ENCODE measurements at places on chromosomes 4 and X. TPM values are rescaled to one million over a fixed set of nuclear protein-coding genes. Genes with fewer than 3 reads are reported as not detected.

DNA sequence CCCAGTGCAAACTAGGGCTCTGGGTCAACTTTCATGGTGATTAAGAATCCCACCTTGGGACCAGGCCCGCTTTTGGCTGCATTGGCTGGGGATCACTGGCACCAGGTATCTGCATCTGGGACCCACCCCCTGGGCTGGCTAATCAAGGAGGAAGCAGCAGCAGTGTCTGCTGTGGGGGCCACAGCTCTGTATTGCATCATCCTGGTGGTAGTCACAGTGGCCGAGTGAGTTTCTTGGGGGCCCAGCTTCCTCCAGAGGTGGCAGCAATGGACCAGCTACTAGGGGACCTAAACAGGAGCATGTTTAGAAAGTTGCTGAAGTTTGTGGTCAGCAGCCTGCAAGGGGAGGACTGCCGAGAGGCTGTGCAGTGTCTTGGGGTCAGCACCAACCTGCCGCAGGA lies 15.7 kb downstream of the LNX1 start:
- H3K27ac ChIP-seq = no peak overlapping the region
- peaks cover 2% of the 10 kb centered on the region for H3K27me3 ChIP-seq

- H3K36me3 ChIP-seq = no peaks in the 10 kb centered on the region
- peak overlapping the region; percentile 10 for H3K27ac ChIP-seq
- no peaks in the 10 kb centered on the region for H3K4me1 ChIP-seq
- DNase-seq = no peak
- H3K4me3 ChIP-seq = no peak overlapping the region
Observed at GRCh38 chrX:49809891-49810632, 19.0 kb upstream of the PAGE4 start.

- H3K36me3 ChIP-seq = no peaks in the 10 kb centered on the region
- DNase-seq = no peak
- H3K27ac ChIP-seq = no peak overlapping the region
- no peaks in the 10 kb centered on the region for H3K27me3 ChIP-seq
- H3K4me3 ChIP-seq = no peak overlapping the region
- H3K4me1 ChIP-seq = no peaks in the 10 kb centered on the region
Observed at GRCh38 chrX:32183066-32183465, 1028.3 kb downstream of the DMD start.

Gene MAGEA10
- total RNA-seq = not detected

Gene BMP3
- not detected for total RNA-seq

Gene ARMCX4
- total RNA-seq = 3.1 TPM

DNA sequence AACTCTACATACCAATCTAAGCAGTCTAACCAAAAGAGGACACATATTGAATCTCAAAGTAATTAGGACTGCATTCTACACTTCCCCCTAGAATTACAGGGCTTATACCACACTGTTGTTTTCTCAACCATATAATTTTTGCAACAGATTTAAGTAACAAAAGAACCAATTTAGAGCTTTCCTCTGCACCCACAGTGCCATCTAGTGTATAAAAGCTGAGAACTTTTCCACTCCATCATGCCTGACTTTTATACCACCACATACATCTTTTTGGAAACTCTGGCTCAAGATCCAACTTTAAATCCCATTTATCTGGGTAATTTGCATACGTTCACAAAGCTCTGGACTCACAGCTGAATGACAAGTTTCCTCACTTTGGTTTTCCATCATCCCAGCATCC lies 99.5 kb downstream of the EFHC2 start:
- no peak overlapping the region for H3K27ac ChIP-seq
- H3K27me3 ChIP-seq = no peaks in the 10 kb centered on the region
- H3K4me1 ChIP-seq = peaks cover 11% of the 10 kb centered on the region

Gene CSAG3
- total RNA-seq = 1.1 TPM

DNA sequence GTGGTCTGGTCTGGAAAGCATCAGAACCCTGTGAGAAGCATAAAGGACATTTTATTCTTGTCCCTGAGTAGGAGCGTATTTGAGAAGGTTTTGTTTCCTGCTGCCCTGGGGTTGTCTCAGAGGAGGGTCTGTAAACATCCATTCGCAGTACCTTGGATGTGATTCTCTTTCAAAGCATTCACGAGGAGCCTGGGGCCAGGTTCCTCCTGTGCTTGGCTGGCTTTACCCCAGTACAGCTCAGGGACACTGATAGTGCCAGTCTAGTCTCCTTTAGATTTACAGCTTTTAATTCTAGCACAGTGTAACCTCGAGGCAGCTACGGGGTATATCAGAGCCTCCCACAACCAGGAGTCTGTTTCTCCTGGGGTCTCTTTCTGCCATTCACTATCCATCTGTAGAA lies 2.7 kb downstream of the CLRN2 start:
- H3K4me3 ChIP-seq = no peak overlapping the region
- H3K27me3 ChIP-seq = peaks cover 25% of the 10 kb centered on the region
- DNase-seq = no peak
- H3K4me1 ChIP-seq = peaks cover 2% of the 10 kb centered on the region

Gene PARM1
- total RNA-seq = not detected

- peaks cover 6% of the 10 kb centered on the region for H3K27me3 ChIP-seq
- no peaks in the 10 kb centered on the region for H3K4me1 ChIP-seq
- H3K36me3 ChIP-seq = no peaks in the 10 kb centered on the region
- H3K4me3 ChIP-seq = no peak overlapping the region
- no peak for DNase-seq
- no peak overlapping the region for H3K27ac ChIP-seq
Observed at GRCh38 chrX:119093991-119094735, 21.4 kb downstream of the CT47C1 start.

- H3K4me1 ChIP-seq = no peaks in the 10 kb centered on the region
Observed at GRCh38 chr4:153326513-153326912, 18.0 kb upstream of the MND1 start.

DNA sequence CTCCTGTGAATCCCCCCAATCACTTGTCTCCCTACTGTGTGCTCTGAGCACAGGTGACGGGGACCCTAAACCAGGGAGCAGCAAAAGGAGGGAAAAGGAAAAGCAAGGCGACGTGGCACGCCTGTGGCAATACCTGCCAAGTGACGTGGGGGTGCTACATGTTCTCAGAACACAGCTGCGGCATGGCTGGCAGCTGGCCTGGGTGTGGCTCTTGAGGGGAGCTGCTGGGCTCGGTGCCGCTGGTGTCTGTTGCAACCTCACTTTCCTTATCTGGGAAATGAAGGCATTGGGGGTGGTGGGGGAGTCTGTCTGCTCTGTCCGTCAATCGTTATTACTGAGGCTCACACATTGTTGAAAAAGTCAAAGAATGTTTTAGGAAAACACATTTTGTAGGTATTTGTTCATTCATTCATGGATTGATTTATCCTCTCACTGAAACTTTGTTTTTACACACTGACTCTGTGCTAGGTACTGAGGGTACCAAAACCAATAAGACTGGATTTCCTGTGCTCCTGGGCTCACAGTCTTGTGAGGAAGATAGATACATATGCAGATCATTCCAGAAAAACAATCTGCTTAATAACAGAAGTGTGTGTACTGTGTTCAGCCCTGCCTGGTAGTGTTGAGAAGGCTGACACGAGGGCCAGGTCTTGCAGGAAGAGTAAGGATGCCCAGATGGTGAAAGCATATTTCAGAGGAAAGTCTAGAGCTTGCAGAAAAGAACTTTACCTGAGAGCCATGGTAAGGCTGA lies 217.6 kb downstream of the PTTG2 start:
- DNase-seq = peak; percentile 71
- peaks cover 30% of the 10 kb centered on the region for H3K4me1 ChIP-seq
- H3K27me3 ChIP-seq = peaks cover 19% of the 10 kb centered on the region
- peak overlapping the region; percentile 69 for H3K27ac ChIP-seq
- H3K4me3 ChIP-seq = peak overlapping the region; percentile 60

DNA sequence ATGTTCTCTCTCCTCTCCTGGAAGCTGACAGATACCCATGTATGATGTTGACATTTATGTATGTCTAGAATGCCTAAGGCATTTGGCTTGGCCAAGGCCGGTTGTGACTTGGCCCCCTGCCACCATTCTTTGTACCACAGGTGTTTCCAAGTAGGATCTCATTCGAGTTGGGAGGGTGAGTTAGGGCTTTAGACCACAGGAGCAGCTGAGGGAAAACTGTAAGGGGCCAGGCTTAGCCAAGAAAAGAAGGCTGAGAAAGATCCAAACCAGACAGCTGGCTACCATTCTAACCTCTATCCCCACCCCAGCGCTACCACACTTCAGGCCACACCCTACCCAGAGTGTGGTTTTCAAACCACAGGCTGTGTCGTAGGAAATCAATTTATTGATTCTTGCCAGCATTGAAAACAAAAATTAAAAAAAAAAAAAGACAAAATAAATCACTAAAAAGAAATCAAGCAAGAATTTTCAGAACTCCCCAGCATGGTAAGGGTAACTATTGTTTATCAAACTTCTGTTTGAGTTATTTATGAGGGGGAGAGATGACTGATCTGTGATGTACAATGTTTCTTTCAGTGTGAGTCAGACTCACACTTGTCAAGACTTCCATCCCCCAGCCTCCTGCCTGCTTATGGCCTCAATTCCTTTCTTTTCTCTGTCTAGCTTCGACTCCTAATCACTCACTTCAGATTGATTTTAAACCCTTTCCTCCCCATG lies 9.9 kb downstream of the TMSB4X start:
- H3K4me1 ChIP-seq = peaks cover 57% of the 10 kb centered on the region
- H3K4me3 ChIP-seq = peak overlapping the region; percentile 62
- DNase-seq = peak; percentile 90
- H3K27me3 ChIP-seq = no peaks in the 10 kb centered on the region
- peak overlapping the region; percentile 94 for H3K27ac ChIP-seq

DNA sequence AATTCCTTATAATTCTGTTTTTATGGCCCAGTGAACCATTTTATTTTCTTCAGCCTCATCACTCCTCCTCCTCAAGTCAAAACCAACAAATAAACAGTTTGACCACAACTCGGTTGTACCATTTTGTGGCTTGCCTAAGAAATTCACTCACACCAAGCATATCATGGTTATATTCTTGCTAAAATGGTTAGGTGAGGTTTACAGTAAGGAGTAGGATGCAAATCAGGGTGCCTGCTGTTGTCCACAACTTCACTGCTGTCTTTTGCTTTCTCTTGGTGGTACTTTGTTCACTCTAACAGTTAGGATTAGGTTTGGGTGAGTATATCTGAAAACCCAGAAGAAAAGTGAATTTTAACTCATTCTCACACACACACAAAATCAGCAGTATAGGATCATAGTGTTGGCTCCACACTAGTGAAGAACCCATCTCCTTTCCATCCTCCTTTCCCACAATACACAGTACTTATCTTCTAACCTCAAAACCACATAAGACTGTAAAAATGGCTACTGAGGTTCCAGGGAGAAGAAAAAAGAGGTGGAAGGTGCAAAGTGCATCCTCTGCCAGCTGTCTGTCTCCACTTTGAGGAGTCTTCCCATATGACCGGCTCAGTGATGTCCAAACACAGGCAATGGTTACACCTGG lies 368.8 kb downstream of the STPG2 start:
- no peaks in the 10 kb centered on the region for H3K27me3 ChIP-seq
- no peaks in the 10 kb centered on the region for H3K36me3 ChIP-seq
- no peak overlapping the region for H3K27ac ChIP-seq
- H3K4me1 ChIP-seq = no peaks in the 10 kb centered on the region

Gene MAGEC1
- total RNA-seq = not detected

Gene SNCA
- total RNA-seq = 0.19 TPM

DNA sequence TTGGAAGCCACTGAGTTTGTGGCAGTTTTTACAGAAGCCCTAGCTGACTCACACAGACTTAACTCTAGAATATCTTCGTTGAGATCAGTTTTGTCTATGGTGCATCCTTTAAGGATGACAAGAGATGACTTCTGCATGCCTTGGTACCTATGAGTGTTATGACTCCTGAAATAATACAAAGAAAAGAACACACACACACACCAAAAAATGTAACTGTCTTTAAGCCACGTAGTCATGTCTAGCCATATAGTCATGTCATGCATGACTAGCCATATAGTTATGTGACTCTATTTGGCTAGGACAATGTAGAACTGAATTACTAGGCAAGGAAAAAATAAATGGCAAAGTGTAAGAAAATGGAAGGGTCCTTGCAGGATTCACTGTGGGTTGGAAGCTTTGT lies 447.8 kb downstream of the NLGN4X start:
- no peaks in the 10 kb centered on the region for H3K27me3 ChIP-seq
- no peaks in the 10 kb centered on the region for H3K36me3 ChIP-seq

DNA sequence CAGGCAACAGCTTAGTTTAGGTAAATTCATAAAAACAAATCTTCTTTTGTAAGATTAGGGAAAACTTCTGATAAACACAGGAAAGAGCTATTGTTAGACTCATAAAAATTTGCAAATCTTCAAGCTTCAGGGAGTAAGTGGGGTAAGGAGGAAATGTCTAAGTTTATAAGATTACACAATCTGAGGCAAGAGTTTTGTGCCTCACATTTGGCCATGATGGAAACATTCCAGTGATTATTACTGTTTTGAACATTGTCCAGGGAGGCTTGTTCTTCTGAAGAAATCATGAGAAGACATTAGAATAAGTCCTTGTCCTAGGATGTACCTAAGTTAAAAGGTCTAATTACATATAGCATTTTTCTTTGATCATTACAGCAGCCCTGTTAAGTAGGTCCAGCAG lies 72.8 kb downstream of the MAOB start:
- H3K4me3 ChIP-seq = no peak overlapping the region
- no peaks in the 10 kb centered on the region for H3K27me3 ChIP-seq
- no peaks in the 10 kb centered on the region for H3K36me3 ChIP-seq
- H3K27ac ChIP-seq = no peak overlapping the region

DNA sequence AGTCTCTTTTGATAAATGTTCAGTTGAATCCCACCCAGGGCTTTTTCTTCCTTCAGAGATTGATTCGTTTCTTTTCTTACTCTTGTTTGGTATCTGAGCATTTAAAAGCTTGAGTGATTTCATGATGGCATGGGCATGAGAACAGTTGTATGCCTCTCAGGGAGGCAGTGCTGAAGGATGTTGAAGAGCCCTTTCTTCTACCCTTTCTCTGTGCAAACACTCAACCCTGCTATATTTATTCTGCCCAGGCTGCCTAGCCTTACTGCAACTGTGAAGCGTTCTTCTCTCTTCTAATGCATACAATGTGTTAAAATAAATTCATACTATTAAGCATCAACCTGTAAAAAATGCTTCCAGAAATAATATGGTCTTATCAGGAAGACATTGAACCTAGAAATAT lies 367.6 kb upstream of the LCORL start:
- no peak overlapping the region for H3K27ac ChIP-seq
- no peak overlapping the region for H3K4me3 ChIP-seq
- H3K4me1 ChIP-seq = no peaks in the 10 kb centered on the region
- H3K27me3 ChIP-seq = no peaks in the 10 kb centered on the region
- DNase-seq = no peak
- no peaks in the 10 kb centered on the region for H3K36me3 ChIP-seq

- no peak overlapping the region for H3K4me3 ChIP-seq
- peaks cover 15% of the 10 kb centered on the region for H3K4me1 ChIP-seq
- no peaks in the 10 kb centered on the region for H3K27me3 ChIP-seq
- no peak overlapping the region for H3K27ac ChIP-seq
Observed at GRCh38 chrX:1170243-1170642, 42.2 kb downstream of the CRLF2 start.

DNA sequence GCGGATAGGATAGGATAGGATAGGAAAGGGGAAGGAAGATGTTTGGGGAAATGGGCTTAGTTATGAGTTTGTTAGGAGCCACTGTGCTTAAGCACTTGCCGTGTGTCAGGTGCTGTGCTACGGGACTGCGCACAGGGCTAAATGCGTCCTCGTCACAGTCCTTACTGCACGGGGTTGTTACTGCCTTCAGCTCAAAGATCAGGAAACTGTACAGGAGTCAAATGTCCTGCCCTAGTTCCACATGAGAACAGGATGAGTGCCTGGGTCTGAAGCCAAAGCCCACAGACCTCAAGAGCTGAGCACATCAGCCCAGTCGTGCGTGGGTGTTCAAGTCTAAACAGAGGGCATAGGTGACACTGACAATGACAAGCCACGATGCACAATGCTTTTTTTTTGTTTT lies 15.0 kb downstream of the ACSL1 start:
- no peak for DNase-seq
- no peaks in the 10 kb centered on the region for H3K27me3 ChIP-seq
- H3K4me1 ChIP-seq = peaks cover 40% of the 10 kb centered on the region
